ENCODE measurements at places on chromosomes 13 and 19.
A peak's percentile ranks its signal among the peaks of the same experiment; 100 is the strongest.

- no peaks in the 10 kb centered on the region for H3K4me1 ChIP-seq
- H3K27ac ChIP-seq, result no peak overlapping the region
- no peaks in the 10 kb centered on the region for H3K36me3 ChIP-seq
- no peak for ATAC-seq
- H3K27me3 ChIP-seq, result peaks cover 77% of the 10 kb centered on the region
Measured at GRCh38 chr19:23070353-23071146, 46.3 kb upstream of the ZNF730 start.

GRCh38 chr19:42494321-42494720, 34.0 kb downstream of the CEACAM1 start:
- no peaks in the 10 kb centered on the region for H3K4me1 ChIP-seq
- no peak for ATAC-seq
- H3K27me3 ChIP-seq, result no peaks in the 10 kb centered on the region
- H3K27ac ChIP-seq, result no peak overlapping the region

DNA sequence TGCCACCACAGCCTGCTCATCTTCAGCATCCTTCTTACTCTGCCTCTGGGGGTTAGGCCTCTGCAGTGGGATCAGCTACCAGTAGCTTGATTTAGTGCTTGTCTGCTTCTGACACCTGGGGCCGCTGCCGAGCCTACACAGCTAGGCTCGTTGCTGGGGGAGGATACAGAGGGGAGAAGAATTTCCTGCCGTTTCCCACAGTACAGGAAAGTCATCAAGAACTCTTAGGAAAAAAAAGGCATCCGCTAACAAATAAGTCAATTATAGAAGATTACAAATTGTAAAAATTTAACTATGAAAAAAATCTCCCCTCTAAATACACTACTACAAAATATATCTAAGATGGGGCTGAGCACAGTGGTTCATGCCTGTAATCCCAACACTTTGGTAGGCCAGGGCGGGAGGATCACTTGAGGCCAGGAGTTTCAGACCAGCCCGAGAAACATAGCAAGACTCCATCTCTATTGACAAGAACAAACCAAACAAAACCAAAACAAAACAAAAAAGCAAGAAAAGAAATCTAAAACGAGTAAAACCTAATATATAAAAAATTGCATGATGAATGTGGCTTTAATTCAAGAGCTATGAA, 26.7 kb downstream of the LATS2 start:
- H3K4me3 ChIP-seq, result no peak overlapping the region
- no peaks in the 10 kb centered on the region for H3K27me3 ChIP-seq
- H3K36me3 ChIP-seq, result no peaks in the 10 kb centered on the region
- peak overlapping the region; percentile 91 for H3K27ac ChIP-seq
- ATAC-seq, result peak; percentile 38

- H3K4me3 ChIP-seq, result no peak overlapping the region
- H3K36me3 ChIP-seq, result no peaks in the 10 kb centered on the region
- no peaks in the 10 kb centered on the region for H3K4me1 ChIP-seq
Measured at GRCh38 chr19:18043676-18044075, 35.7 kb downstream of the ARRDC2 start.

- no peak for ATAC-seq
- no peaks in the 10 kb centered on the region for H3K4me1 ChIP-seq
- no peaks in the 10 kb centered on the region for H3K36me3 ChIP-seq
- H3K27me3 ChIP-seq, result no peaks in the 10 kb centered on the region
- no peak overlapping the region for H3K4me3 ChIP-seq
Measured at GRCh38 chr13:75798353-75799255, 162.5 kb downstream of the LMO7 start.
